ENCODE measurements at places on chromosomes 6 and 20.

GRCh38 chr6:145367149-145367548, 368.2 kb downstream of the EPM2A start:
- DNase-seq, result no peak

GRCh38 chr20:41748051-41748450, 129.9 kb upstream of the CHD6 start:
- no peak for DNase-seq

- DNase-seq, result no peak
These were observed 94.8 kb upstream of the OPRM1 start for GRCh38 chr6:153944201-153944600.

DNA sequence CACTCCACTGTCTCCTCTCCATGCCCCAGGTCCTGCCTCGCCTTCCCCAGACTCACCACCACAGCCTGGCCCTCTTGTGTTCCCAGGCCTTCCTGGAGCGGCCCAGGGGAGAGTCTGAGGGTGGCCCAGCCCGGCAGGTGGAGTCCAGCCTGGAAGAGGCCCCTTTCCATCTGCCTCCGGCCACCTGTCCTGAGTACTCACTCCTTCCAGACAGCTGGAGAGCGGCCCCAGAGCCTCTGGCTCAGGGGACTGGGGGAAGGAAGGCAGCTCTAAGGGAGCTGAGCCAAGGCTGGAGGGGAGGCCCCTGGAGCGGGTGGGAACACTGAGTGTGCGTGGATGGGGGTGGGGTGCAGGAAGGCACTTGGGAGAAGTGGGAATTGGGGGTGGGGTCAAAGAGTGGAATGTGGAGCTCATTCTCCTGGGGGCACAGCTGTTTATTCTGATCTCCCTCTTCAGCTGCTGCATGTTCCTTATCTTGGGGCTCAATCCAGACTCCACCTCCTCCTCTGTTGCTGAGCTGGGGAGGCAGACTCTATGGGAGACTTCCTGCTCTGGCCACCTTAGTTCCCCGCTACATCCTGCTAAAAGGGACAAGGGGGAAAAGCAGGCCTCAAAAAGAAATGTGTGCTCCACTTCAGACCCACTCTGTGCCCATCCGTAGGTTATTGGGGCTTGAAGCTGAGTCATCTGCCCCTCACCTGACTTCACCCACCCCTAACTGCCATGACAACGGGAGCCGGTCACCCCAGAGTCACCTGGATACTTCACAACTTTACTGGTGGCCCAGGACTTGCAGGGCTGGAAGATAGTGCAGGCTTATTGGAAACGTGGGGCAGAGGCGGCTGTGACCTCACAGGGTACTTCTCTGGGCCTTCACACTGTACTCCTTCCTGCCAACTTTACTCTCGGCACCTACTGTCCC, 19.5 kb upstream of the TAF8 start:
- DNase-seq, result no peak

GRCh38 chr6:5378331-5378730, 117.0 kb downstream of the FARS2 start:
- DNase-seq, result no peak

- no peak for DNase-seq
These were observed 35.5 kb upstream of the AFDN start for GRCh38 chr6:167791091-167791779.

GRCh38 chr6:15503346-15503680, 159.5 kb downstream of the DTNBP1 start:
- no peak for DNase-seq

DNA sequence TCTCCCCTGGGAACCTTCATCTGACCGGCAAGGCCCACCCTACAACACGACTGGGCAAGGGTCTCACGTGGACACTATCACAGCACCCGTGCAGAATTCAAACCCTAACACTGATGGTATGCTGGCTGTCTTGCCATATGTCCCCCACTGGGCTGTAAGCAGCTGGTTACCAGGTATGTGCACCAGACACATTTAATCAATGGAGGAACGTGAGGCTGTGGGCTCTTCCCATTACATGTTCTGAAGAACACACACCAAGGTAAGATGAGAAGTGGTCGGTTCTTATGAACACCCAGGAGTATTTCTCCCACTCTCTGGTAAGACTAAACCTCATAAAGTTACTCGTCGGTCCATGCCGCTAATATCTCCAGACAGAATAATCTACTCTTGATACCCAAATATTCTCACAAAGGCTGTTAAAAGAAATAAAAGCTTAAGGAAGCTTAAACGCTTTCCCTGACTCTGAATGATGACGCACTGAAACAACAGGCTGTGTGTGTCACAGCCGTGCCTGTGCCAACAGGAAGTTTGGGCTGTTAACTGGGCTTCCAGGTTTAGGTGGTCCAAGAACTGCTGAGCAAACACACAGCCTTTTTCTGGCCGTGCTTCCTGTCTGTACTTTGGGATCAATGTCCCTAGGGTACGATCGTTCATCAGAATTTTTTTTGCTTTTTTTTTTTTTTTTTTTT, 75.3 kb downstream of the SLC23A2 start:
- DNase-seq, result peak; percentile 15

DNA sequence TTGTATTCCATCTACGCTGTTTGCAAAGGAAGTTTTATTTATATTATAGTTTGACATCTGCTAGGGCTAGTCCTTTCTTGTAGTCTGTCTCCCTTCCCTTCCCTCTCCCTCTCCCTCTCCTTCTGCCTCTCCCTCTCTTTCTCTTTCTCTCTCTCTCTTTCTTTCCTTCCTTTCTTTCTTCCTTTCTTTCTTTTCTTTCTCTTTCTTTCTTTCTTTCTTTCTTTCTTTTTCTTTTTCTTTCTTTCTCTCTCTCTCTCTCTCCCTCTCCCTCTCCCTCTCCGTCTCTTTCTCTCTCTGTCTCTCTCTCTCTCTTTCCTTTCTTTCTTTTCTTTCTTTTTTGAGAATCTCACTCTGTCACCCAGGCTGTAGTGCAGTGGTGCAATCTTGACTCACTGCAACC, 137.8 kb downstream of the CDKAL1 start:
- DNase-seq, result no peak

DNA sequence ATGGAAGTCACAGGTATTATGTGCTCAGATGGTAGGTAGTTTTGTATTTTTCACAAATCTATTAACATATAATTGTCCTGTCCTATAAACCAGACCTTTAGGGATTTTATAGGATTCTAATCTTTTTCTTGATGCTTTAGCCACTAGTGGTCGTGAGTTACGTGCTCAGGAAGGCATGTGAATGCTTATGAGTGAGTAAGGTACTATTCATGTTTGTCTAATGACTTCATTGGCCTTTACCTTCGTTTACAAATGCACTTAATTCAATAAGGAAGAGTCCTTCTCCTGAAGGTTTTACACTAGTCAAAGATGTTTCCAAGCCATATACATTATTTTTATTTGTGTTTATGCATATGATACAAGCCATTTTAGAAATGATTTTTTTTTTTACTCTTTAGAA, 23.0 kb downstream of the PACRG start:
- no peak for DNase-seq

GRCh38 chr6:148054219-148054618, 288.4 kb upstream of the SASH1 start:
- no peak for DNase-seq

DNA sequence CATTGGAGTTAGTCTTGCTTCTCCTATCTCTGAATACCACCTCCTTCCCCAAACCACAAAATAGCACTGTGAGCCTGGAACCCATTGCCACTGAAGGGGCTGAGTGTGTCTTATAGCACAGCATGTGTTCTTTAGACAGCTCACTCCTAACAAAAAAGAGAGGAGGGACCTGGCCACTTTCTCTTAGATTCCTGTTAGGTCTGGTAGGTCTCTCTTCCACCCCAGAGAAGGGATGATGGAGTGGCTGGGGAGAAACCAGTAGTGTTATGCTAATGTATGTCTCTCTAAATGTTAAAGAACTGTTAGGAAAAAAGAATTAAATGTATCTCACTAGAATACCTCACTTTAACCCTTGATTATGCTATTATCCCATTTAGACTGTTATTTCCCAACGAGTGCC, 340.3 kb downstream of the EPHA7 start:
- DNase-seq, result no peak

GRCh38 chr6:4543596-4543995, 232.6 kb upstream of the CDYL start:
- no peak for DNase-seq

- no peak for DNase-seq
These were observed 24.0 kb downstream of the CMTR1 start for GRCh38 chr6:37456816-37457560.

DNA sequence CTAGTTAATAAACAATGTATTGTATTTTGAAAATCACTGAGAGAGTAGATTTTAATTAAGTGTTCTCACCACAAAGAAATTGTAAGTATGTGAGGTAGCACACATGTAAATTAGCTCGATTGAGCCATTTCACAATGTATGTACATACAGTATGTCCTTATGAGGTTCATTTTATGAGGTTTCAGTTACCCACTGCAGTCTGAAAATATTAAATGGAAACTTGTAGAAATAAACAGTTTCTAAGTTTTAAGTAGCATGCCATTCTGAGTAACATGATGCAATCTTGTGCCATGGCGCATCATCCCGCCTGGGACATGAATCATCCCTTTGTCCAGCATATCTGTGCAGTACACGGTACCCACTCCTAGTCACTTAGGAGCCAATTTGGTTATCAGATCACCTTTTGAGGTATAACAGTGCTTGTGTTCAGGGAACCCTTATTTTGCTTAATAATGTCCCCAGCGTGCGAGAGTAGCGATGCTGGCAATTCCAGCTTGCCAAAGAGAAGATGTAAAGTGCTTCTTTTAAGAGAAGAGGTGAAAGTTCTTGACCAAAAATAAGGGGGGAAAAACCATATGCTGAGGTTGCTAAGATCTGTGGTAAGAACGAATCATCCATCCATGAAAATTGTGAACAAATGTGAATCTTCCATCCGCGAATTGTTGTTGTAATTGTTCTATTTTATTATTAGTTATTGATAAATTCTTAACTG, 64.7 kb downstream of the KCNS1 start:
- DNase-seq, result no peak

DNA sequence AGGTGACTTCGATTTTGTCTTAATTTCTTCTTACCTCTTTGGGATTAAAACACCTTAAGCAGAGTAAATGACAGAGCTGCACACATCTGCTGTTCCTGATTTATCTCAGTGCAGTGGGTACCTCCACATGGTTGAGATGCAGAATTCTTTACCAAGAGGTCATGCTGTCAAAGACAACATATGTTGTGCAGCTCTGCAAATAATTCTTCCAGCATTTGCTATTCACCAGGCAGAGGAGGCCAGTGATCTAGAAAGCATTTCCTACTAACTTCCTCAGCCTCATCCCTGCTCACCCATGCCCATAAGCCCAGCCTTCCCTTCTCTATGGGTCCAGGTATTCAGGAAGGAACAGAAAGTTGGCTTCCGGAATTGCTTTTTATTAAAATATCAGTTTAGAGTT, 109.3 kb downstream of the THBS2 start:
- DNase-seq, result no peak

DNA sequence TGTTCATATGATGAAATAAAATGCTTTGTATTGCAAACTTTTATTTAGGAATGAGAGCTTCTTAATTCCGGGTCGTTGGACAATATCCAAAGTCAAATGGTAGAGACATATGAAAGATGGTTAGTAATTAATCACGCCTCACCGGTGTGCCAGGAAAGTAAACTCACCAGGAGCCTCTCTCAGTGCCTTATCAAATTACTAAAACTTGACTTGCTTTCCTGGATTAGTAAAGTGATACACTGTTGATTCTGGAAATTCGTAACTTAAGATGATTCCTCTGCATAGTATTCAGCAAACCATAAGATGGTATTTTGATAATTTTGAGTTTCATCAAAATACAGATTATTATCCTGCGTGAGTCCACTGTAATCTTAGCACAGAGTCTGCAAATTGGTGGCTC, 115.2 kb downstream of the PAX1 start:
- DNase-seq, result no peak

DNA sequence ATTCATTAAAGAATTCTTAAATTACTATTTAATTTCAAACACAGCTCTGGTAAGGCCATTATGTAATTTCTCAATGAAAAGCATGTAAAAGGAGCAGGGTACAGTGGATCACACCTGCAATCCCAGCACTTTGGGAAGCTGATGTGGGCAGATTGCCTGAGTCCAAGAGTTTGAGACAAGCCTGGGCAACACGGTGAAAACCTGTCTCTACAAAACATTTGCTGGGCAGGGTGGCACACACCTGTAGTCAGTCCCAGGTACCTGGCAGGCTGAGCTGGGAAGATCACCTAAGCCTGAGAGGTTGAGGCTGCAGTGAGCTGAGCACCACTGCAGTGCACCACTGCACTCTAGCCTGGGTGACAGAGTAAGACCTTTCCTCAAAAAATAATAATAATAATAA, 37.4 kb downstream of the MDN1 start:
- no peak for DNase-seq

- DNase-seq, result no peak
These were observed 177.6 kb upstream of the MAN1A1 start for GRCh38 chr6:119527231-119527578.

DNA sequence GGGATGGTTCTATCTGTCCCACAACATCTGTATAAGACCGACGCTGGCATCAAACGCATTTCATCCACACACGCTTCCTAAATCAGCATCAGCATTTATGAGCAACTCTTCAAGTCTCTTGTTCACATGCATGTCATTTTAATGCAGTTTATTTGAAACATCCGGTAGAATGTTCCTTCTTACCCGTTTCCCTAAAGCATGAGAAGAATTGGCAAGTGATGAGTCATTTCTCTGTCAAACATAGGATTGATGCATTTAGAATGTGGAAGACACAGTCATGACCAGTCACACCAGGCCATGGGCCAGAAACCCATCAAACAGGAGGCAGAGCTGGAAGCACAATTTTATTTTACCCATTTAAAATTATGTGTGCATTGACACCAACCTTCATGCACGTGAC, 122.8 kb downstream of the UST start:
- DNase-seq, result no peak

- DNase-seq, result no peak
These were observed 1.6 kb downstream of the REM1 start for GRCh38 chr20:31476643-31477215.

DNA sequence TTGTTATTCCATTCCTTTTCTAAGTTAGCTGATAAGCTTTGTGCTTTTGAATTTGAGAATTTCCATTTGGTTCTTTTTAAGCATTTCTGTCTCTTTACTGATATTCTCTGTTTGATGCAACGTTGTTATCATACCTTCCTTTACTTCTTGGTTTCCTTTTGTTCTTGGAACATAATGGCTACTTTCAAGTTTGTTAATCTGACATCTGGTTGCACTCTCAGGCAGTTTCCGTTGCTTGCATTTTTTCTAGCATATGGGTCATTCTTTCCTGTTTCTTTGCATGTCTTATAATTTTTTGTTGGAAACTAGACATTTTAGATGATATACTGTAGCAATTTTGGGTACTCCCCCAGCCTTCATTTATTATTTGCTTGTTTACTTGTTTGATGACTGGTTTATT, 12.5 kb downstream of the CDC5L start:
- DNase-seq, result no peak

- no peak for DNase-seq
These were observed 103.0 kb upstream of the FOXQ1 start for GRCh38 chr6:1208876-1209275.

GRCh38 chr6:53496797-53497375, 48.0 kb downstream of the GCLC start:
- no peak for DNase-seq

- DNase-seq, result no peak
These were observed 11.3 kb downstream of the CYP24A1 start for GRCh38 chr20:54162378-54163009.

- no peak for DNase-seq
These were observed 4.1 kb upstream of the PMEPA1 start for GRCh38 chr20:57713951-57714350.

GRCh38 chr20:14828459-14828858, 491.0 kb upstream of the FLRT3 start:
- DNase-seq, result no peak

Data from NCI-H1092 (cell line).